ENCODE measurements at places on chromosomes 4 and X. TPM values are rescaled to one million over a fixed set of nuclear protein-coding genes. Genes with fewer than 3 reads are reported as not detected.

DNA sequence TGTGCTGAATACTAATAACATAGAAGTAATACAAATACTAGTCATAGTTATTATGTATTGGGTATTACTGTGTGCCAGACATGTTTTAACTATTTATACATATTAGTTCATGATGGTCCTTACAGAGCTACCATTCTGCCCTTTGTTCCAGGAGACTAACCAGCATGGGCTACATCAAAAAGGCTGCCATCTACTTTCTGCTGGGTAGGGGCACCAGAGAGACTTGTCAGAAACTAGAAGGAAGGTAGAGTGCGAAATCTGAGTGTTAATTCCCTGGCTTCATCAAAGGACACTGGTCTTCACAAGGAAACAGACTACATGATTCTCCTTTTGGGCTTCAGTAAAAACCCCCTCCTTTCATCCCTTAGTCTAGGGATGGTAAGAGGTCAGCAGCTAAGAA, 347.8 kb downstream of the GBA3 start:
- no peak overlapping the region for H3K4me3 ChIP-seq
- no peaks in the 10 kb centered on the region for H3K4me1 ChIP-seq

Gene BST1
- 16.6 TPM for total RNA-seq

- H3K27ac ChIP-seq: no peak overlapping the region
- H3K36me3 ChIP-seq: no peaks in the 10 kb centered on the region
- H3K27me3 ChIP-seq: no peaks in the 10 kb centered on the region
- H3K4me3 ChIP-seq: no peak overlapping the region
- H3K4me1 ChIP-seq: no peaks in the 10 kb centered on the region
- DNase-seq: peak; percentile 60
These were observed 14.7 kb upstream of the PDE6B start for GRCh38 chr4:610411-611261.

DNA sequence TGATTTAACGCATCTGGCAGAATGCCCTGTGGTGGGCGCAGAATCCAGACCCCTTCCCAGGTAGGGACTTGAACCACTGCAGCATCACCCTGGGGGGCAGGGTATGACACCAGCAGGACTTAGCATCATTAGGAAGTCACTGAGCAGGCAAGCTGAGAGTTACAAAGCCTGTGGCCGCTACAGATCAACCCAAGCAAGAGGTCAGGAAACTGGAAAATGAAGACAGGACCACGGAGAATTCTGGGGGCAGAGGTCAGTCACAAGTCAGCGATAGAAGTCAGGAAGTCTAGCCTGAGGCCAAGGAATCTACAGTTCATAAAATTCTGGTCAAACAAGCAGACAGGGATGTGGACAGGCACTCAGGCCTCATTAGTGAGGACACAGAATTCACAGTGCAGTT, 108.4 kb downstream of the CHIC2 start:
- no peak overlapping the region for H3K4me3 ChIP-seq
- H3K27ac ChIP-seq: no peak overlapping the region
- H3K36me3 ChIP-seq: no peaks in the 10 kb centered on the region

Gene GAGE12J
- not detected for total RNA-seq

DNA sequence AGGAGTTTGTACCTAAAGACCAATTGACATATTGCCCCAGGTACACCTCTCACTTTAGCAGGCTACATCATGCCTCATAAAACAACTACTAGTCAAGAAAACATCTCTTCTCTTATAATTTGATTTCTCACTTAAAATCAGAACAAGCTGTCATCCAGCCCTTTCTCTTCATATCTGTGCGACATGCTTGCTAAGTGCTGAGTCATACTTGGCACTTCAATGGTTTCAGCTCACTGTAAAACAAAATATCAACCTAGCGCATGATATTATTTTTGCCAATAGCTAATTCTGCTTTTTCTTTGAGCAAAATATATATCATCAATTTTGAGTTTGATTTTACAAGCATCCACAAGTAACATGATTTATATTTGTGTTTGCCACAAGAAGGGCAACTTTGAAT, 27.9 kb upstream of the FUNDC1 start:
- H3K27me3 ChIP-seq: no peaks in the 10 kb centered on the region
- no peak for DNase-seq
- H3K27ac ChIP-seq: no peak overlapping the region
- no peak overlapping the region for H3K4me3 ChIP-seq

Gene IL1RAPL2
- 0.44 TPM for total RNA-seq

GRCh38 chr4:30073011-30073710, 647.0 kb upstream of the PCDH7 start:
- H3K4me1 ChIP-seq: no peaks in the 10 kb centered on the region
- no peak for DNase-seq
- no peak overlapping the region for H3K4me3 ChIP-seq
- H3K27ac ChIP-seq: no peak overlapping the region
- no peaks in the 10 kb centered on the region for H3K27me3 ChIP-seq
- no peaks in the 10 kb centered on the region for H3K36me3 ChIP-seq

DNA sequence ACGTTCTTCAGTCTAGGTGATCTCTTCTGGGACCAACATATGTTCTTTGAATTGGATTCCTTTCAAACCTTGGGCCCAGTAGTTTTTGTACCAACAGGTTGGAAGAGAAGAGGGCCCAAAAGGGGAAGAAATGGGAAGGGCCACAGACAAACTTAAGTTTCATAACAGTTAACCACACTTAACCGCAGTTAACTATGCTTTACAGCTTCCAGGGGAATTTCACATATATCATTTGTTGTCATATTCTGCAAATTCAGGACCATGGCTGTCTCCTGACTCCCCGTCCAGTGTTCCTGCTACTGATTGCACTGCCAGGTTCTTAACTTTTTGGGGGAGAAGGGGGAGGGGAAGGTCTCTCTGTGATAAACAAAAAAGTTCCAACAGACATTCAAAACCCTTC, 34.6 kb downstream of the RTL5 start:
- no peak for DNase-seq
- no peak overlapping the region for H3K27ac ChIP-seq
- H3K4me1 ChIP-seq: no peaks in the 10 kb centered on the region
- H3K27me3 ChIP-seq: peaks cover 55% of the 10 kb centered on the region

All from breast epithelium (tissue), 4 donors.